ENCODE measurements at places on chromosomes 13 and 19.

DNA sequence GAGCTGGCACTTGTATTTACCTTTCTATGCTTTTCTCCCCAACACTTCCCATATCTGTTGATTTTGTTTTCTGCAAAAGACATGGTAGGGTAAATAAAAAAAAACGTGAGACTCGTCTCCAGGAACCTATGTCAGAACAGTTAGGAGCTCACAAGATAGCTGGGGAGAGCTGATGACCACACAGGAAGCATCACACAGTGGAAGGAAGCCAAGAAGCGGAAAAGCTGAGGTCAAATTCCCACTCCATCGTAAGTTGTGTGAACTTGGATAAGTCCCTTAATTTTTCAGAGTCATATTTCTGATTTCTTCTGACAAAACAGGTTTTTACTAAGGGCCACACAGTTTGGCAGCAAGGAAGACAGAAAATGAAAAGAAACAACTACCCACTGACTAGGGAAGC is 199.6 kb downstream of the KLF5 start:
- DNase-seq: no peak

DNA sequence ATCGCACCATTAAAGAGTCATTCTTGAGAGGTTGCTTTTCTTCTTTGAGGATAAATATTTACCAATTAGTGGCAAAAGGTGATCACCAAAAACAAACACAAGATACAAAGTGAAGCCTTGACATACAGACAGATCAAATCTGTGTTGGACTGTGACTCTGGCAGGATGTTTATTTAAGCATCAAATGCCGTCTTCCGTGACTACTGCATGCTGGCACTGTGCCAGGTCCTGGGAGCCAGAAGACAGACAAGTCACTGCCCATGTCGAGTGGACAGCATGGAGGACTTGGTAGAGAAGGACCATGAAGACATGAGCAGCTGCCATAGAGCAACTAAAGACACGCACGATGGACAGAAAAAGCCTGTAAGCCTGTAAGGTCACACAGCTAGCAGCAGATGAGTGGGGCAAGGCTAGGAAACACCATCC is 92.8 kb upstream of the FARP1 start:
- DNase-seq: no peak

- DNase-seq: no peak
Measured at GRCh38 chr19:5232798-5233505, 107.7 kb downstream of the PTPRS start.

- DNase-seq: no peak
Measured at GRCh38 chr13:21883713-21884112, 212.8 kb downstream of the FGF9 start.

GRCh38 chr13:113607056-113607888 is 22.7 kb downstream of the TFDP1 start:
- DNase-seq: no peak

DNA sequence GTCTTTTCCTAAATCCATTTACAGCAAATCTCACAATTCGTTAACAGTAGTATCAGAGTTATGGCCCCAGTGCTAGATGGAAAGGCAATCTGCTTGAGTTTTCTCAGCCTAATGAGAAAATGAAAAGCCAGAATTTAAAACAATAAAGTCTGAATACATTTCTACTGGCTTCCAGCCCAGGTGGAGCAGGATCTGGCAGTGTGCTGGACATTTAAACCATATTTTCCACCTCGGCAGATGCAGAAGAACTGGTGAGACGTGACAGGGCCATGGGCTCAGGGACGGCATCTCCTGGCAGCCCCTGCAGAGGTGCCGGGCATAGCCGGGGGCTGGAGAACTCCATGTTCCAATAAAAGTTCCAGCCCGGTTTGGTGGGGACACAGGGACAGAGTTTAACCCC is 7.1 kb downstream of the SMIM7 start:
- DNase-seq: no peak
